ENCODE measurements at places on chromosomes 13 and 19.

GRCh38 chr13:58547419-58547818, 915.9 kb downstream of the PCDH17 start:
- DNase-seq: no peak

DNA sequence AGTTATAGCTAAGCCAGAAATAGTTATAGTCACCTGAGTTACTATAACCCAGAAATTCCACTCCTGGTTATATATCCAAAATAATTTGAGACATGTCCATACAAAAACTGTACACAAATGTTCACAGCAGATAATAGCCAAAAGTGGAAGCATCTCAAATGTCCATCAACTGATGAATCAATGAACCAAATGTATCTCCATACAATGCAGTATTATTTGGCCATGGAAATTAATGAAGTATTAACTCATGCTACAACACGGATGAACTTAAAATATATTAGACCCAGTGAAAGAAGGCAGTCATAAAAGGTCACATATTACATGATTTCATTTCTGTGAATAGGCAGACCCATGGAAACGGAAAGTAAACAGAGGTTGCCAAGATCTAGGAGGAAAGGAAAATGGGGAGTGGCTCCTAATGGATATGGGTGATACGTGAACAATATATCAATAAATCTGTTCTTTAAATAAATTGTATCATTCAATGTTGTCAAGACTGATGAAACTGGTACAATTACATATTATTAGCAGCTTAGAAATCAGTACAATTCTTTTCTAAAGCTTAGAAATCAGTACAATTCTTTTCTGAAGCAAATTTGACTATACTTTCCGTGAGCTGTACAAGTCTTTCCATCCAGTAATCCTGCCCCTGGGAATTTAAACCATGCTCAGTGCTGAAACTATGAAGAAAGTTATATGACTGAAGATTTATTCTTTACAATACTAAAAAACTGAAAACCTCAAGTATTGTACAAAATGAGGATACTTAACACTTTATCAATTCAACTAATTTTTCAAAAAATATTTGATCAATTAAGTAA, 47.0 kb upstream of the DIAPH3 start:
- DNase-seq: no peak

DNA sequence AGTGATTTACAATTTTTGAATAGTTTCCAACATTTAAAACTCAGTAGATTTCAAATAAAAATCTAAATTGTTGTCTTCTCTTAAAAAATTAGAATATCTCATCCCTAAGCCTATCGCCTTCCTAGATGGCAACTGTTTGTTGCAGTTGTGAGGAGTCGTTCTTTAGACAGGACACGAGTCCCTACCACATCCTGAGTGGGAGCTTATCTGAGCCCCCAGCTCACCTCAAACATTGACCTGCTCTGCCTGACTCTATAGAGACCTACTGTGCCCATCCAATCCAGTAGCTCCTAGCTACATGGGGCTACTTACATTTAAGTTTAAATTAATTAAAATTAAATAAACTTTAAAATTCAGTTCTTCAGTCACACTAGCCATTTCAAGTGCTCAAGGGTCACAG, 434.7 kb downstream of the FOXO1 start:
- no peak for DNase-seq

DNA sequence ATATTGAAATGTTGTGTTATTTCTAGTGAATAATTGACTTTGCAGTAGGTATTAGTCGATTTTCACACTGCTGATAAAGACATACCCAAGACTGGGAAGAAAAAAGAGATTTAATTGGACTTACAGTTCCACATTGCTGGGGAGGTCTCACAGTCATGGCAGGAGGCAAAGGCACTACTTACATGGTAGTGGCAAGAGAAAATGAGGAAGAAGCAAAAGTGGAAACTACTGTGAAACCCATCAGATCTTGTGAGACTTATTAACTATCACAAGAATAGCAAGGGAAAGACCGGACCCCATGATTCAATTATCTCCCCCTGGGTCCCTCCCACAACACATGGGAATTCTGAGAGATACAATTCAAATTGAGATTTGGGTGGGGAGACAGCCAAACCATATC, 9.9 kb upstream of the C5AR2 start:
- no peak for DNase-seq

DNA sequence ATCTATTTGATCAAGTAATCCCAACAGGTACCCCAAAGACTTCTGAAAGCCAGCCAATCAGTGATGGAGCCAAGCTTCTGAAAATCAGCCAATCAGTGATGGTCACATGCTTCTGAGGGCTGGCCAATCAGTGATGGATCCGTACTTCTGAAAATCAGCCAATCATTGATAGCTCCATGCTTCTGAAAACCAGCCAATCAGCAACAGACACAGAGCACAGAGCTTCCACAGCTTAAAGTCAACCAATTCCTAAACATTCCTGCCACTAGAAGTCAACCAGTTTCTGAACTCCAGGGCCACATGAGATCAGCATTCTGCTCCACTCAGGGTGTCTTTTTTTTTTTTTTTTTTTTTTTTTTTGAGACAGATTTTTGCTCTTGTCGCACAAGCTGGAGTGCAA, 8.2 kb upstream of the HSD17B14 start:
- DNase-seq: peak; percentile 52

DNA sequence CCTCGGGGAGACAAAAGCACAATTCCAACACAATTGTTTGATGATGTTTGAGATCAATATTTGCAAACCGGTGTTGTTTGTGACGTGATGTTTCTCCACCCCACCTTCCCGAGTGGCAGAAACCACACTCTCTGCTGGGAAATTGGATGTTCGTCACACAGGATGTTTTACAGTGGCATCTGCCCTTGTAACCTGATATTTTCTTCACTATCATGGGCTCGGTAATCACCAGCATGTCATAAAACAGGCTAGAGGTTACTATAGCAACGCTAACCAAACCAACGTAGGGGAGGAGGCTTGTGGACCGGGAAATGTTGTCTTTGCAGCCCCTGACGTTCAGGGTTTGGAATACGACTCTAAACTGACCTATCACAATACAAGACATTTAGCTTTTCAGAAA, 454.5 kb downstream of the IRS2 start:
- no peak for DNase-seq

- no peak for DNase-seq
Measured at GRCh38 chr19:5617080-5617479, 5.5 kb downstream of the SAFB2 start.

DNA sequence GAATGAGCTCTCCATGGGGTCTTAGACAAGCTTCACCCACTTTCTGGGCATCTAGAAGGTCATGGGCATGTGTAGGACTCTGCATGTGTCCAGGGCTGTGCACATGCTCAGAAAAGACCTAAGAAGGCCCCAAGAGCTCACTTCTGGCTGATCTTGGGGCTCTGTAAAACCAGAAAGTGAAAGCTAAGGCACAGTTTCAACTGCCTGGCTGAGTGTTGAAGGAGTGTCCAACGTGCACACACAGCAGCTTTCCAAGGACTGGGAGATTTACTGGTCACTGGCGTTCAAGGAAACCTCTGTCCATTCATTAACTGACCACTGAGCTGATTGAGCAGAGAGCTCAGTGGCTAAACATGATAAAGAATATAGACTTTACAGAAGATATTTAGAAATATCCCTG, 137.9 kb downstream of the KATNAL1 start:
- DNase-seq: no peak

DNA sequence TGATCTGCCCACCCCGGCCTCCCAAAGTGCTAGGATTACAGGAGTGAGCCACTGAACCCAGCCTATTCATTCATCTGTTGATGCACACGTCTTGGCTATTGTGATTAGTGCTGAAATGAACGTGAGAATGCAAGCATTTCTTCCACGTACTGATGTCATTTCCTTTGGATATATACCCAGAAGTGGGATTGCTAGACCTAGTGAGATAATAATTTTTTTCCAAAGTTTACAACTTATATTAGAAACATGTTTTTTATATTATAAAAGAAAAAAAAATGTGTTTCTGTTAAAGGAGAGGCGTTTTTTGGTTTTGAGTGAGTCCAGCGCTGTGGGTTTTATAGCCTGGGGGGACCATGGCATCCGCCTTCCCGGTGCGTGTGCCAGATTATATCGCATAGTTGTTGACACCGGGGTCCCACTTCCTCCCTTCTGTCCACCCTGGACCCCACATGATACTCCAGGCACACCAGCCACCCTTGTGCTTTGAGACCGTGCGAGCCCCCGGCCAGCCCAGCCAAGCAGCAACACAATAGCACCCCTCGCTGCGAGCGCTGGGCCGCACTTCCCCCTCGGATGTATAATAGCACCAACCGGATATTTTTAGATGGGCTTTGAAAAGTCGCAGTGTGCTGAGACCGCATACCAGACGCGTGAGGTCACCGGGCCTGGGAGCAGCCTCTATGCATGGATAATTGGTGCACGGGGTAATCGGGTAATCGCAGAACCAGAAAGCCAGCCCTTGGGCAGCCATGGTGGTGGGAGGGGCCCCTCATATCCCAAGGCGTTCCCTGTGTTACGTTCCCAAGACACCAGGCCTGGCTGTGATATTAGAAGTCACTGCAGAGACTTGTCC, 59.6 kb downstream of the MYO9B start:
- DNase-seq: peak; percentile 99

- DNase-seq: peak; percentile 76
Measured at GRCh38 chr19:38361633-38362075, 12.7 kb upstream of the PSMD8 start.

DNA sequence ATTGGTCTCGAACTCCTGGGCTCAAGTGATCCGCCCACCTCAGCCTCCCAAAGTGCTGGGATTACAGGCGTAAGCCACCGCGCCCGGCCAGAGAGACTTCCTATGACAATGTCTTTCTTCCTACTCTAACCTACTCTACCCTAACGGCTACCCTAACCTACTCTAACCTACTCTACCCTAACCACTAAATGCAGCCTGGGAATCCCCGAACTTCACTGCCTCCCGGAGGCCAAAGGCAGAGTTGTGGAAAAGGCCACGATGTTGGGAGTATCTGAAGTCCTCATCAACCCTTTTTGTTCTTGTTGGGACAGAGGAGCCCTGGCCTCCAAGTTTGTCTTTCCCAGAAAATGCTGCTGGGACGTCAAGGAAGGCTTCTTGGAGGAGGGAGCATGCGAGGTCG, 967 bp upstream of the NR2C2AP start:
- no peak for DNase-seq

DNA sequence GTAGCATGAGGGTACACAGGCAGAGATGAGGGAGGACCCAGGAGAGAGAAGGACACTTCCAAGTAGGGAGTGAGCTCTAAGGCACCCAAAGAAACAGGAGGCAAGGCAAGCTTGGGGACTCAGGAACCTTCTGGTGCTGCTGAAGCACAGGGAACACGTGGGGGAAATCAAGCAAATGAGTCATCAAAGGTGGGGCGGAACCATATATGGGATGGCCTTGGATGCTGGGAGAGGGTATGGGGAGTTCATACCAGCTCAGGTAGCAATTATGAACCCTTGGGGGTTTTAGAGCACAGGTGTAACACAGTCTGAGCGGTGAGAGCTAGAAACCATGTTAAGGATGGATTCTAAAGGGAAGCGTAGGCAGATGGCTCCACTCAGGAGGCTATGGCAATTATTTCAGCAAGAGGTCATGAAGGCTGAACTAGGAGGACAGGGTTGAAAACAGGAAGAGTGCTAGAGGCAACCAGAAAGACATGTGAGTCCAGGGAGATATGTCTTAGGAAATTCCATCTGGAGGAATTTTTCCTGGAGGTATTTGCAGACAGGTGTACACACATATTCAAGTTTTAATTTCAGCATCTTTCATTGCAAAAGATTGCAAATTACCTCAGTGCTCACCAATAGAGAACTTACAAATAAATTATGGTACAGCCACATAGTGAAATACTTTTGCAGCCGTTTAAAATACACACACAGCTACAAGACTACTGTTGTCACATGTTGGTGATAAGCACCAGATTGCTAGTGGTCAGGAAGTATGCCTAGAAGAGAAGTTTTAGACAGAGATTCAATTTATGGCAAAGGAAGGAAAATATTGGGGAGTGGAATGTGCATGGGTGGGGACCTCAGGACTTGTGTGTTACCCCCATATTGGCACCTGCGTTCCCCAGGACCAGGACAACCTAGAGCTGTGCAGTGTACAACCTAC, 77.0 kb downstream of the STARD13 start:
- peak; percentile 40 for DNase-seq

All from dermis blood vessel endothelial cell (primary cell).